ENCODE measurements at places on chromosomes 6 and 20.
A peak's percentile ranks its signal among the peaks of the same experiment; 100 is the strongest.

- peak; percentile 86 for DNase-seq
Observed at GRCh38 chr6:149317644-149318571, at the start of gene TAB2. TSS of gene TAB2 (plus strand) at chr6:149317712. CDS start at chr6:149369998, 52,286 bp downstream.

DNA sequence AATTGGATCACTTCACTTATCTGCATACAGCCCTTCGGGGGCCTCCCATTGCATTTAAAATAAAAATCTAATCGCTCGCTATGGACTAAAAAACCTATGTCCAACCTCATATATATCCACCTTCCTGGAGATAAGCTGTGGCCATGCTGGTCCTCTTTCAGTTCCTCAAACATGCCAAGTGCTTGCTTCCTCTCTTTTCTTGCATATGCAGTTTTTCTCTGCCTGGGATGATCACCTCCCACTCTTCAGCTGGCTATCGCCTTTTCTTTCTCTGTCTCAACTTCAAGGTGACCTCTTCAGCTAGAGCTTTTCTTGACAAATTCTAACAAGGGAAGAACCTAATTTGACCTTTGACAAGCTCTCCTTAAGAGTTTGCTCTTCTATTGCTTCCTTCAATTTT is 5.6 kb upstream of the TFB1M start:
- DNase-seq: no peak

- DNase-seq: peak; percentile 7
Observed at GRCh38 chr6:170208651-170209353, 82.1 kb downstream of the DLL1 start.

GRCh38 chr20:58611236-58612030 is 39.6 kb upstream of the STX16 start:
- no peak for DNase-seq

GRCh38 chr6:135291288-135292076 is 110.4 kb downstream of the MYB start:
- no peak for DNase-seq

GRCh38 chr6:111982681-111983080 is 71.2 kb upstream of the CCN6 start:
- DNase-seq: no peak
